ENCODE measurements at places on chromosomes 3 and 15.

DNA sequence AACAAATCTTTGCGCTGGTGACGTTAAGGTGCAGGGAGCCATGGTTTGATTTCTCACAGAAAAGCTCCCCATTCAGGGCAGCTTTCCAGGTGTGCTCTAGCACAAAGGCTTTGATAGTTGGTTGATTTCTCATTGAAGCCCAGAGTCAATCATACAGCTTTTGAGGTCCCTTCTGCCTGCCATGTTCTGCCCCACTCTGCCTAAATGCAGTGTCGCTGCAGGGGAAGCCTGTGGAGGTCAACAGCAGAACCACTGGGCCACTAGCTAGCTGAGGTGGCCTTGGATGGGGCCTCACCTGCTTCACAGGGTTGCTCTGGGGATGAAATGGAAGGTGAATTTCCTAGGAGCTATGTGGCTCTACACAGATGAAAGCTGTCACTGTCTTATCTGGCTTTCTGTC lies 278.3 kb downstream of the TLE3 start:
- DNase-seq = no peak

- no peak for DNase-seq
Measured at GRCh38 chr3:129068291-129068886, 7.8 kb downstream of the GP9 start.

GRCh38 chr15:78749831-78750230 lies 61.4 kb downstream of the ADAMTS7 start:
- no peak for DNase-seq

- DNase-seq = no peak
Measured at GRCh38 chr3:102060814-102061213, 211.5 kb downstream of the NFKBIZ start.

DNA sequence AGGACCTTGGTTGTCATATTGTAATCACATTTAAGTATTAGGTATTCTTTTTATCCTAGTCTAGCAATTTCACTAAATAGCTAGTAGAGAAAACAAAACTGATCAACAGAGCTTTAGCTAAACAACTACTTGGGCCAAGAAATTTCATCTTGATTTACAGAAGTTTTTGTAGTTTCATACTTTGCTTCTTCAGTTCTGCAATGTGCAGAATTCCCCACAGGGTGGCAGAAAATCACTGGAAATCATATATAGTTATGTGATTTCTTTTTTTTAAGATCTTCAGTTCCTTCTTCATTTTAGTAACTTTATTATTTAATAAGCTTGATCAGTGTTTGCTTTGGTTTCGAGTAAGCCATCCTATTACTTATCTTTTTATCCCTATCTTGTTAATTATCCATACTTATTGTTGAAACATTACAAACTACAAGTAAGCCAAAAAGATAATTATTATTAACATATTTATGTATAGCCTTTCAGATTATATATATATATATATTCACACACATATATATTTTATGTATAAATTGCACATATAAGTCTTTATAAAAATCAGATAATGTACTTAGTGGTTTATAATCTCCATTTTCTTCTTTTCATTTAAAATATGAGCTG lies 2.2 kb upstream of the BNIP2 start:
- no peak for DNase-seq

- no peak for DNase-seq
Measured at GRCh38 chr3:87626546-87626945, 350.2 kb upstream of the POU1F1 start.

- DNase-seq = no peak
Measured at GRCh38 chr3:157082305-157082982, 77.5 kb downstream of the CCNL1 start.

GRCh38 chr3:126721246-126721645 lies 17.2 kb downstream of the CHCHD6 start:
- DNase-seq = no peak

DNA sequence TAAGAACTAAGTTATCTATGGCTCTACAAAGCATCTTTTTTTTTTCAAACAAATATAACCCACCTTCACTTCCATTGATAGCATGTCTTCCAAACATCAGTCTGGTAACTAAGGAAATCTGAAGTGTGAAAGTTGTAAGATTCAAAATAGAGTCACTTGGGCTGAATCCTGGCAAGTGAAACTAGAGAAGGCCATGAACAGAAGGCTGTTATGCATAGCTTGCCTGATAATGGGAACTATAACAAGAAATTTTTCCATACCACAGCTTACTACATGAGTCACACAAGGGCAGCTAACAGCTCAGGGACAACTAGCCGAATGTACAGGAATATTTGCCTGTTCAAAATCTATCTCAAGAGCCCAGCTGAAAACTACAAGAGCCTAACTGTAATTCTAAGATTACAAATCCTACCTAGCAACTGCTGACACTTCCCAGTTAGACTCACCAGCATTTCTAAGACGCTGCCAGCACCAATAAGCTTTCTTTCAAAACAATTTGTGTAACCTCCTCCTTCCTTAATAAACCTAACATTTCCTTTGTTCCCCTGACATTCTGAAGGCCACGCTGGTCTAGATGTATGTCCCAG lies 1066.5 kb downstream of the PLOD2 start:
- no peak for DNase-seq

DNA sequence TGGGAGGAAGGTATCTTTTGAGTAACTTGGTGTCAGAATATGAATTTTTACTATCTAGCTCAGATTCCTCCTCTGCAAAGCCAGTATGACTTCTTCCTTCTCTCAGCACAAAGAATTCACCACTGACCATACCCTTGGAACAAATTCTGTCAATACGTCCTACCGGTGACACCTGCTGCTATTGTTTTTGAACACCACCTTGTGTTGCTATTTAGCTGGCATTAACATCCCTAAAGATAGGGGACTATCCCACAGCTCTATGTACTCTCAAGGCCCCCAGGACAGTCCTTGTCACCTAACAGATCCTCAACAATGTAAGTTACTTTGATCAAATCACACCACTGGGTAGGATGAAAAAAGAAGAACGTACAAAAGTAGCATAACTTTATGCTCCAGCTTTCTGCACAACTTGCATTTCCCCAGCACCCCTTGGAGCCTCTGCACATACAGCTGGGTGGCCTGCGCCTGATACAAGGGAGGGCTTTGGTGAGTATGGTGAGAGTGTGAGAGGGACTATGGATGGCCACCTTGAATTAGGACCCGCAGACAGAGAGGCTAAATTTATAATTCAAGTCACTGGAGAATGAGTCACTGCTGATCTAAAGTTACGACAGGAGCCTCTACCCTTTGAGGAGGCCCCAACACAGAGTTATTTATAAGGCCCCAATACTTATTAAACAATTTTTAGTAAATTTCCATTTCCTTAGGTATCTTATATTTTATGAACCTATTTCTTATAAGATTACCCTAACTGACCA lies 2.3 kb upstream of the COLQ start:
- no peak for DNase-seq

DNA sequence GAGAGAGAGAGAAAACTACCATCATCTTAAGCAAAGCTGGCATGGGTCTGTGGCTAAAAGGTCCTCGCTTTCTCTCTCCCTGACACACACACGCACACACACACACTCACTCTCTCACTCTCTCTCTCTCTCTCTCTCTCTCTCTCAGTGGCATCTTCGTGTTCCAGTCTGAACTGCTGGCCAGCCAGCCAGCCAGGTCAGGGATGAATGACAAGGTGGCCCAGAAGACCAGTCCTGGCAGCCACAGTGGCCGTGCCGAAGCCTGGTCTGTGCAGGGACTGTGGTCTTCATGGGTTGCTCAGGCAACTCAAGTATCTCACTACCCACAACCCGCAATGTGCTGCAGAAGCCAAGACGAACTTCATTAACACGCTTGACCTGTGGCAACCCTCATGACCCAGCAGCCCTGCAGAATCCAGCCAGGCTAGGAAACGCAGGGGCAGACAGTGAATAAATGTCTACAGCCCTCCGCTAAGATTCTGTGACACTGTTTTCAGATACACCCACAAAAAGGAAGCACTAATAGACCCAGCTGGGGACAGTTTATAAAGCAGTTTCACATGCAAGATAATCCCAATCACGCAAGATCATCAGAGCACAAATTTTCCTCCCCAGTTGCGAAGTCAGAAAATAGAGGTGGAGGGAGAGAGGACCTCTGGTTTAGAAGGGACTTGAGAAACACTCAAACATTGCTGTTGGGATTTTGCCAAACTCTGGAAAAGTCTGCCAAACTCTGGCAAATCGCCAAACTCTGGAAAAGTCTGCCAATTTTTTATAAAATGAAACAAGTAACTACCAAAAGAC lies 66.4 kb downstream of the XXYLT1 start:
- DNase-seq = no peak

DNA sequence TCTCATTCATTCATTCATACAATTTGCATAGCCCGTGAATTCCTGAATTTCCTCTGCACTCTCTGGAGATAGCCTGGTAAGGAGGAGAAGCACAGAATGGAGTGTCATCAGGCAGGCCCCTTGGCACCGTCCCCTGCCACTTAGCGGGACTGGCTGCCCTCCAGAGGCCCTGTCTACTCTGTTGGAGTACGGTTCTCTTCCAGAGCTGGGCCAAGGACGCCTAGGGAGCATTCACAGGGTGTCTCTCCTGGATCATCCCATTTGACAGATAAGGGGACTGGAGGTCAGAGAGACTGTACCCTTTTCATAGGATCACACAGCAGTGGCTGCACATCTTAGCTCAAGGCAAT lies 48.0 kb downstream of the PTH1R start:
- DNase-seq = no peak

- no peak for DNase-seq
Measured at GRCh38 chr15:73324496-73325170, 44.1 kb downstream of the HCN4 start.

- no peak for DNase-seq
Measured at GRCh38 chr3:171565481-171566058, 105.4 kb upstream of the TNIK start.

DNA sequence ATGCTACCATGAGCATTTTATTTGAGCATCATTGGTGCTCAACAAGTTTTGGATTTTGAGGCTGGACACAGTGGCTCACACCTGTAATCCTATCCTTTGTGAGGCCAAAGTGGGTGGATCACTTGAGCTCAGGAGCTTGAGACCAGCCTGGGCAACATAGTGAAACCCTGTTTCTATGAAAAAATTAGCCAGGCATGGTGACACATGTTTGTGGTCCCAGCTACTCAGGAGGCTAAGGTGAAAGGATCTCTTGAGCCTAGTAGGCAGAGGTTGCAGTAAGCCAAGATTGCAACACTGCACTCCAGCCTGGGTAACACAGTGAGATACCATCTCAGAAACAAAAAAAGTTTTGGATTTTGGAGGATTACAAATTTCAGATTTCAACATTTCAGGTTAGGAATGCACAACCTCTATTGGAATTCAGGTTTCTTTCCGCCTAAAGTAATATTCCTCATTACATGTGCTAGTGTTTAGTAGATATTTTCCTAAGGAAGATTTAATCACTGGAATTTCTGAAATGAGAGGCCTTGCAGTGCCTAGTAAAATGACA lies 27.6 kb downstream of the CNOT10 start:
- no peak for DNase-seq
